ENCODE measurements at places on chromosomes 5 and 9.

DNA sequence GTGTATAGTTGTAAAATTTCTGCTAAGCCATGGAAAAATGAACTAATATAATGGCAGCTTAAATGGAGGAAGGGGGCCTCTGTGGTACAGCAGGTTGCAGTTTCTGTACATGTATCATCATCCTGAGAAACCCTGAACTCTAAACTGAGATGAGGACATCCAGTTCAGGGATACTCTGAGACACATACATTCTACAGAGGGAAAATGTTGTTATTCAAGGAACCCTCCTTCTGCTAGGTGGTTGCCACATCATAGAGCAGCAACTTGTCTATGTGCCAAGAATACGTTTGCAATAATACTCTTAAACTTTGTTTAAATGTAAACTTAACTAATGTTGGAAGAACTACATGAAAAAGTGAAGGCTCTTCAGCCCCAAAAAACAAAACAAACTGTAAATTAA is 1310.8 kb upstream of the WWC1 start:
- no peak for DNase-seq

DNA sequence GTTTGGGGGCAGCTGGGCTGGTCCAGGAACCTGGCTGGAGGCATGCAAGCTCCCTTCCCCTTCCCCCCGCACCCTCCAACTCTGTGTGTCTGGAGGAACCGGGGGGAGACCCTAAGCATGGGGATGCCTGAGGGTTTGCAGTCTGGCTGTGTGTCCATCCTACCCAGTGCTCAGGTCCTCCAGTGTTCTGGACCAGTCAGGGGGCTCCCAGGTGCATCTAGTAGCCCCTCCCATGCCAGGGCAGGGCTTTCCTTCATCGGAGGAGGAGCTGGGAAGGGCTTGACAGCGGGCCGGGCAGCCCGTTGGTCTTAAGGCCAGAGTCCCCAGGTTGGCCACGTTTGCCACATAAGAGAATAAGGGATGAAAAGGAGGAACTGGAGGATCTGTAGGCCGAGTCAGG is 62.6 kb upstream of the IGFBPL1 start:
- DNase-seq = no peak

DNA sequence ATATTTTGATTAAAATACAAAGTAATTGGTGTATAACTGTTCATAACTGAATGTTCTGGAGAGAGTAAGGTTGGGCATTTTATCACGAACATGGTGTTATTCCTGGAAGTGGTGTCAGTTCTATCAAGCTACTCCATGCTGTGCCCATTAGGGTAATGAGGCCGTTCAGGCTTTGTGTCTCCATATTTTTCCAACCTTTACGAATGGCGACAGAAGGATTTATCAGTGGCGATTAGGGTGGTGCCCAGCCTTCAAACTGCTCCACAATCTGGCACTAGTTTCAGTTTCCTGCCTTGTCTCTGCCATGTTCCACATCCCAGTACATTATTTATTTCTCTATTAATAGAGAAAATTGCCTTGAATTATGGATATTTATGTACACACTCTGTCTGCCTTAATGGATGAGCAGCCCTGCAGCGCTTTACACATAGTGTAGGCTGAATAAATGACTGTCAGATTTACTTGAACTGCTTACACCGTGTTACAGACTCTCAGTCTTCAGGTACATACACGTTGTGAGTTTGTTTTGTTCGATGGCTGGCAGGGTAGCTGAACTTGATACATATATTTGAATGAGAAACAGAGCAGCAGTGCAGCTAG is 23.9 kb upstream of the TMC1 start:
- DNase-seq = no peak

- no peak for DNase-seq
These were observed 60.8 kb downstream of the FGF18 start for GRCh38 chr5:171480239-171480638.

DNA sequence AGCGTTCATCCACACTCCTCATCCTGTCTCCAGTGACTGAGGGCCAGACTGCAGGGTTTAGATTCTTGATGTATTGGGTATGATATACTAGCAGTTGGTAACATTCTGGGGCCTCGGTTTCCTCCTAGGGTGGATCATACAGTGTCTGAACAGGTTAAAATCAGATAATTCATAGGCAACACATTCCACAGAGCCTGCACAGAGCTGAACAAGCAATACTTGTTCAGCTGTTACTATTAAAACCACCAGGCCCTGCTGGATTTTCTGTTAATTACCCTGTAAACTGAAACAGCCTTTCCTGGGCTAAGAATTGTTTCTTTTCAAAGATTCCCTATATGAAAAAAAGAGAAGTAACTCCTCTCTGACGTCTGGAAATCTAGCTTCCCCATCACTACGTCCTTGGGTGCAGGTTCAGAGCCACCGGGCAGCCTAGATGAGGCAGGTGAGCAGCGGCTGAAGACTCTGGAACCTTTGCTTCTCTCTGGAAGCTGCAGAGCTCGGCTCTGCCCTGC is 1313.5 kb upstream of the WWC1 start:
- peak; percentile 47 for DNase-seq

DNA sequence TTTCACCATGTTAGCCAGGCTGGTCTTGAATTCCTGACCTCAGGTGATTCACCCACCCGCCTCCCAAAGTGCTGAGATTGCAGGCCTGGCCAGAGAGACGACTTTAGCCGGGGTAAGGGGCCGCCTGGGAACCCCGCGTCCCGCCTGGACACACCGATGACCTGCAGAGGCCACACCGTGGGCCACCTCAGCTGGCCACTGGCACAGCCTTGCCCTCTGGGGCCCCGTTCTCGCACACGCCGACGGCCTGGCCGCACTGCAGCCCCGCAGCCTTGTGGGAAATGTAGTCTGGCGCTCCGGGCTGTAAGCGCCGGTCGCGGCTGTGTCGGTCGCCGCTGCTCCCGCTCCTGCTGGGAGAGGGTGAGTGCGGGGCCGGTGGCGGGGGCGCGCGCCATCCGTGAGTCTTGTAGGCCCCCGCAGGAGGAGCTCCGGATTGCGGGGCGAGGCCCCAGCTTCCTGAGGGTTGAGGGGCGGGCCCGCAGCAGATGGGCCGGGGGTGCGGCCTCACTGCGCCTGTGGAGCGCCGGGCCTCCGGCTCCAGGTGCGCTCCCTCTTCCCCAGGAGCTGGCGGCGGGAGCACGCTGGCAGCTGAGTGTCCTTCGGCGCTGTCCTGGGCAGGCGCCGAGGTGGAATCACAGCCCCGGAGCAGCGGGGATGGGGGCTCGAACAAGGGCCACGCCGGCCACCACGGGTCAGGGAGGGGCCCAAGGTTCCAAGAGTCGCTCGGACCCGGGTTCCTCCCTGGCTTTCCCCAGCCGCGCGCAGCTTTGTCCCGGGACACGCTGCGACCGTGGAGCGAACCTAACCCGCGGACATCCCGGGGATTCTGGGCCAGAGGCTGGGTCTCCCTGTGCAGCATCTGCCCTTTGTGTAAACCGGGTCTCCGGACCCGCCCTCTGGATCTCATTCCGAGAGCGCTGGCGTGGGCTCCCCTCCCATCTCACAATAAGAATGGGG is at the start of gene ZFP2:
TSS of gene ZFP2 (plus strand) at position 299 of the 957 bp plus-strand sequence. CDS start 35,401 bp downstream, outside the sequence.
- peak; percentile 53 for DNase-seq

- no peak for DNase-seq
These were observed 21.0 kb downstream of the F2R start for GRCh38 chr5:76736679-76737556.

DNA sequence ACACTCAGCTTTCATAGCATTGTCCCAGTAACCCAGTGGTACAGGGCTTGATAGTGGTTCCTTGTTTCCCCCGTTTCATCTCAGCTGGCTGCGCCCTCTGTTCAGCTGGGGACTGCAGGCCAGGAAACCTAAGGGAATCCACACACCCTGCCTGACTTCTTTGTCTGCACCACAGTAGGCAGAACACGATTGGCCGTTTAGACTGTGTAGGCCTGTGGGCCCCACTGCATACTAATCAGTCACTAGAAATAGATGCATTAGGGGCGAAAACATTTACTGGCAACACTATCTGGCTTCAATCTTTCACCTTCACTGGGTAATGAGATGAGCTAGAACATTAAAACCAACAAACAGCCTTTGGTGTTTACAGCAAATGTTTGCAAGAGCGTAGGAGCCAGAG is 512.7 kb upstream of the BRINP1 start:
- DNase-seq = no peak

- DNase-seq = no peak
These were observed 472.9 kb upstream of the ACTBL2 start for GRCh38 chr5:57955511-57955910.

DNA sequence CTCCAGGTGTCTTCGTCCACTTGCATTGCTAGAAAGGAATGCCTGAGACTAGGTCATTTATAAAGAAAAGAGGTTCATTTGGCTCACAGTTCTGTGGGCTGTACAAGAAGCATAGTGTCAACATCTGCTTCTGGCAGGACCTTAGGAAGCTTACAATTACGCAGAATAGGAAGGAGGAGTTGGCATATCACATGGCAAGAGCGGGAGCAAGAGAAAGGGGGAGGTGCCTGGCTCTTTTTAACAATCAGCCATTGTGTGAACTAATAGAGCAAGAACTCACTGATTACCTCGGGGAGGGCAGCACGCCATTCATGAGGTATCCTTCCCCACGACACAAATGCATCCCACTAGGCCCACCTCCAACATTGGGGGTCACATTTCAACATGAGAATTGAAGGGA is 134.4 kb upstream of the EFNA5 start:
- DNase-seq = no peak

DNA sequence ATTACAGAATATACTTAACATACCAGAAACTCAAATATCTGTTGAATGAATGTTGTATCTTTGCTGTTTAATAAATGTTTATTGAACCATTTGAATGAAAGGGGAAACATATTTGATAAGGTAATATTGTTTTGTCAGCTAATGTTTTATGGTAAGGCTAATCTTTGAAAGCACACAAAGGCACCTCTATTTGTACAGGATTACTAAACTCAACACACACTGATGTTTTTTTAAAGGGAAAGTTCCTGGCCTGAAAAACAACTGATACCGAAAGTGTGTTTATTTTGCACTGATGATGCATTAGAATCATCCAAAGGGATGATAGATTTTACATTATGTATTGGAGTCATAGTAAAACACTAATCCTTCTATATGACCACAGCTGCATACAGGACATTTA is 82.5 kb downstream of the ADCY2 start:
- DNase-seq = no peak

DNA sequence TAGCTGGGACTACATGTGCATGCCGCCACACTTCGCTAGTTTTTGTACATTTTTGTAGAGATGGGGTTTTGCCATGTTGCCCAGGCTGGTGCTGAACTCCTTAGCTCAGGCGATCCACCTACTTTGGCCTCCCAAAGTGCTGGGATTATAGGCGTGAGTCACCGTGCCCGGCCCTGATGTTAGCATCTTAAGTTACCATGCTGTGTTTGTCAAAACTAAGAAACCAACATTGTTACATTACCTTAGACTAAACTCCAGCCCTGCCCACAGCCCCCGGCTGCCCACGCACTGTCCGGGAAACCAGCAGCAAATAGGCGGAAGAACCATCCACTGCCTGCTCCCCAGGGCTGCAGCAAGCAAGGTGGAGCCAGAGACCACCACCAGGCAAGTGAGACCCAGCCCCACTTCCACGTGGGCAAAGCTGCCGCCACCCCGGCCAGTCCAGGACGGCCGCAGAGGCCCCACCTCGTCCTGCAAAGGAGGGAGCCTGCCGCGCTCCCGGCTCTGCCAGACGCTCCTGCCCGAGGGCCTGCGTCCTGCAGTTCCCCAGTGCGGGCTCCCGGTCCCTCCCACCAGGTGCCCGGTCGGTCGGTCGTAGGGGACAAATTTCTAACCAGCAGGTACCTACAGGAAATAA is 35.7 kb upstream of the TXN start:
- DNase-seq = no peak

DNA sequence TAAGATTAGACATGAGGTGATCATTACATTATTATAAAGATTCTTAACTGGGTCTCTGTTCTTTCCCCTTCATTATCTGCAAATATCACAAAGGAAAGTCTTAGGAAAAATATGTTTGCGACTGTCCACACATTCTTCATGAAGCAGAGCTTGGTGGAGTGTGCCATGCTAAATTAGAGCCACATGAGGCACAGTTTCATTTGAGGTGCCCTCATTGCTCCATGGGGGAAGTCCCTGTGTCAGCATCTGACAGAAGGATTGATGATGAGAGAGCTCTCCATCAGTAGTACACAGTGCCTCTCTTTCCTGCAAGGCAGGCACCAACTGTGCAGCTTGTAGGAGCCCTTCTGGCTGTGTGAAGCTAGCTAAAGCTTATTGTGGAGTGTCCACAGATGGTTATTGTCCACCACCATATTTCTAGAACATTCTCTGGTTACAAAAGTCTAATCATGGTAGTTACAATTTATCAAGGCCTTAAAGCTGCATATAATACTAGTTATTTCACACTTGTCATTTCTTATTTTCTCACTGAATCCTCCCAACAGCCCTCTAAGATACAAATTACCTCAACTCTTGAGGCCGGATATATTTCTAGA is 63.9 kb downstream of the C9orf152 start:
- DNase-seq = no peak

GRCh38 chr5:61649971-61650370 is 317.9 kb downstream of the ZSWIM6 start:
- no peak for DNase-seq

- no peak for DNase-seq
These were observed 100.6 kb downstream of the ICE1 start for GRCh38 chr5:5523066-5523505.

- no peak for DNase-seq
These were observed 135.1 kb downstream of the LHFPL2 start for GRCh38 chr5:78513441-78513840.

DNA sequence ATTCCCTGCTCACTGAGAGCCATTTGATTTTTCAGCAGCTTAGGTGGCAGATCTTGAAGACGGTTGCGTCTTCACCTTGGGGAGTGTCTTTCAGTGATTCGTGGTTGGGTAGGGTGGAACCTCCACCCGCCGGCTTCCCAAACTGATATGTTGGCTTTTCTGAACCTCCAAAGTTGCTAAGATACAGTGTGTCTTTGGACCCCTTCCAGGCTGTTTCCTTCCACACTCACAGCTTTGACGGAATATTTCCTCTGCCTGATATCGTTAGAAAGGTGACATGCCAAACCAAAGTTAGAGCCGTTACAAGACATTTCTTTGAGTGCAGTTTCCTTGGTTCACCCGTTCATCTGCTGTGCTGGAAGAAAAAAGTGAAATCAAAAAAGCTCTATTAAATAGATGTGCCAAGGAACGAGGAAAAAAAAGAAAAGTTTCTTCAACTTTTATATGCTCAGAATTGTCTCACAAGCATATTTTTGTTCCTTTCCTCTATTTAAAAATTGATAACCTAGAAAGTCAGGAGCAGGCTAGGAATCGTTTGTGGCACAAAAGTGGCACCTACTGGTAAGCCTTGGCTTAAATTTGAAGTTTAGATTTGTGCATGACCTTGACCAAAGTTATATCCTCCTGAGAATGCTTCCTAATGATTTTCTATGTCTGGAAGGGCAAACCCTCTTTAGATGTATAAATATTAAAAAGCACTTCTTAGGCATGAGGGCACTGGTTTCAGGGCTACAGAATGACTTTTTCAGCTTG is 270.7 kb upstream of the WWC1 start:
- DNase-seq = no peak

- DNase-seq = no peak
These were observed 52.6 kb downstream of the ALDH7A1 start for GRCh38 chr5:126542441-126542840.

GRCh38 chr9:3699883-3700282 is 174.1 kb upstream of the RFX3 start:
- DNase-seq = no peak

GRCh38 chr9:13035822-13036221 is 243.7 kb downstream of the MPDZ start:
- DNase-seq = no peak

GRCh38 chr5:107235167-107235566 is 435.6 kb downstream of the EFNA5 start:
- DNase-seq = no peak

GRCh38 chr5:1244976-1245375 is 19.8 kb downstream of the SLC6A18 start:
- no peak for DNase-seq
